AG08396 (cell line): ENCODE measurements at places on chromosomes 3 and 15.

DNA sequence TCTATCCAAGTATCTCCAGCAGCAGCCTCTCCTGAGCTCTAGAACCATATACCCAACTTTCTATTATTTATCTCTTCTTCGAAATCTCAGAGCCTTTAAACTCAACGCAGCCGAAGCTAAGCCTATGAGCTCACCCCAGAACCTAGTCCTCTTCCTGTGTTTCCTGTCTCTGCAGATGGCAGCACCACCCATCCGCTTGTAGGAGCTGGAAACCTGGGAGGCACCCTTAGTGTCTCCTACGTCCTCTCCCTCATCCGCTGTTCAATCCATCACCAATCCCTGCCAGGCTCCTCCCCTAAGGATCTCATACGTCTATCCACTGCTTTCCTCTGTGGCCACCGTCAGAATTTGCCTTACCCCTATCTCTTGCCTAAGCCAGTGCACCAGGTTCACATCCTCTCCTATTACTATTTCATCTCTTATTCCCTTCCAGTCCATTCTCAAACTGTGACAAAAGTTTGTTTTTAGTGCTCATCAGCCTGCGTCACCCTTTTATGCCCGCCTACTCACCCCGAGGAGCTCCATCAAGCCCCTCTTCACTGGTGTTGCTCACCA, 9.6 kb downstream of the VGLL4 start:
- no peak for DNase-seq

DNA sequence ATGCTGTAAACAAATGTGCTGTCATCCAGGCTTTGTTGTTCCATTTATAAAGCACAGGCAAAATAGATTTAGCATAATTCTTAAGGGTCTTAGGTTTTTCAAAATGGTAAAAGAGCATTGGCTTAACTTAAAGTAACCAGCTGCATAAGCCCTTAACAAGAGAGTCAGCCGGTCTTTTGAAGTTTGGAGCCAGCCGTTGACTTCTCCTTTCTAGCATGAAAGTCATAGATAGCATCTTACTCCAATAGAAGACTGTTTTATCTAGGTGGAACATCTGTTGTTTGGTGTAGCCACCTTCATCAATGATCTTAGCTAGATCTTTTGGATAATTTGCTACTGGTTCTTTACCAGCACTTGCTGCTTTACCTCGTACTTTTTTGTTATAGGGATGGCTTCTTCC, 297.5 kb upstream of the DCBLD2 start:
- no peak for DNase-seq

GRCh38 chr15:81865850-81866537, 179.8 kb downstream of the MEX3B start:
- DNase-seq, result no peak

- DNase-seq, result no peak
These were observed 45.7 kb downstream of the POC1A start for GRCh38 chr3:52108302-52109232.

DNA sequence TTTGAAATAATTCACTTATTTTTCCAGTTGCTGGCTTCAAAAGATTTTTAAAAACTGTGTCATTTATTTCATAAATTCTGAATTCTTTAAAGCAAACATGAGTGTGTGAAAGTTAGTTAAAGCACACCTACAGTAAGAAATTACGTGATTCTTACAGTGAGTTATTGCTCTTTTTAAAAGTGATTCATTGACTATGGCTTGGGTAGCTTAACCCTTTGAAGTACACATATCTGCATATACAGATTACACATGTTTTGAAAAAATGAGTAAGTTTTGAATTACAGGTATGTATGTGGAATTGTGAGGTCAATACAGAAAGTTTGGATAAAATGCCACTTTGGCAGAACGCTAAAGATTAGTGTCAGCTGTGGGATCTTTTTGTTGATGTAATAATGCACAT, 64.5 kb upstream of the MBNL1 start:
- DNase-seq, result no peak

GRCh38 chr3:111517801-111518200, 24.2 kb upstream of the CD96 start:
- no peak for DNase-seq
